ENCODE measurements at places on chromosomes 16 and 17.

DNA sequence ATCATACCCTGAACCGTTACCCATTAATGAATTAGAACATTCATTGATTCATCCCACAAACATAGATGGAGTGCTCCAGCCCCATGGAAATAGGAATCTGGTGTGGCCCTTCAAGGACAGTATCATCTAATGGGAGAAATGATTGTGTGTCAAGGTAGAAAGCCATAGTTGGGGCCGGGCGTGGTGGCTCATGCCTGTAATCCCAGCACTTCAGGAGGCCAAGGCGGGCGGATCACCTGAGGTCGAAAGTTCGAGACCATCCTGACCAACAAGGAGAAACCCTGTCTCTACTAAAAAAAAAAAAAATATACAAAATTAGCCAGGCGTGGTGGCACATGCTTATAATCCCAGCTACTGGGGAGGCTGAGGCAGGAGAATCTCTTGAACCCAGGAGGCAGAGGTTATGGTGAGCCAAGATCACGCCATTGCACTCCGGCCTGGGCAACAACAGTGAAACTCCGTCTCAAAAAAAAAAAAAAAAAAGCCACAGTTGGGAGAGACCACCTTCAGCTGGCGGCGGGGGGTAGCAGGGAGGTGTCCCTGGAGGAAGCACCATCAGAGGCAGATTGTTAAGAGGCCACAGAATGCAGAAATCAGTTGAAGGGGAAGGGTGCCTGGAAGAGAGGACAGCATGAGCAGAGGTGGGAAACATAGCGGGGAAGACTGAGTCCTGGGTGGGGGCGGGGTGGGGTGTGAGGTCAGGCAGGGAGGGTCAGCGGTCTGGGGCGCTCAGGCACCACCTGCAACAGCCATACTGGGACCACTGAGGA lies 60.0 kb downstream of the USP22 start:
- no peak for DNase-seq

DNA sequence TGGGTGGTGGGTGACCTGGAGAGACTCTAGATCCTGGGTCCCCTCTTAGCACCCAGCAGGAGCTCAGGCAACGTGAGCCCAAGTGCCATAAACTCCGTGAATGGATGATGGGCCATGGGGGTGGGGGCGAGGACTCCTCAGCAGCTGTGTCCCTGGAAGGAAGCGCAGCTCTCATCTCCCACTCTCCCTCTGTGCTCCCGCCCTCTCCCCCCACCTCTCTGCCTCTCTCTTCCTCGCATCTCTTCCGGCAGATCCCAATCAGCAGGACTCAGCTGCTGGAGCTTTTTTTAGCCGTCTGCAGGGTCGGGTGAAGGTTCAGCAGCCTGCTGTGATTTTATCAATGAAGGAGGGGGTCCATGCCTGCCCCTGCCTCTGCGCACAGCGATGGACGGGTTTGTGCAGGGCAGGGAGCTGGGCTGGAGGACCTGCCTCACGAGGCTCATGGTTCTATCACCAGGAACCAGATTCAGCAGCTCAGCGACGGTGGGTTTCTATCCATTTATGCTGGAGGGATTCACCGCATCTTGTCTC lies 8.3 kb downstream of the CCR7 start:
- DNase-seq = no peak

DNA sequence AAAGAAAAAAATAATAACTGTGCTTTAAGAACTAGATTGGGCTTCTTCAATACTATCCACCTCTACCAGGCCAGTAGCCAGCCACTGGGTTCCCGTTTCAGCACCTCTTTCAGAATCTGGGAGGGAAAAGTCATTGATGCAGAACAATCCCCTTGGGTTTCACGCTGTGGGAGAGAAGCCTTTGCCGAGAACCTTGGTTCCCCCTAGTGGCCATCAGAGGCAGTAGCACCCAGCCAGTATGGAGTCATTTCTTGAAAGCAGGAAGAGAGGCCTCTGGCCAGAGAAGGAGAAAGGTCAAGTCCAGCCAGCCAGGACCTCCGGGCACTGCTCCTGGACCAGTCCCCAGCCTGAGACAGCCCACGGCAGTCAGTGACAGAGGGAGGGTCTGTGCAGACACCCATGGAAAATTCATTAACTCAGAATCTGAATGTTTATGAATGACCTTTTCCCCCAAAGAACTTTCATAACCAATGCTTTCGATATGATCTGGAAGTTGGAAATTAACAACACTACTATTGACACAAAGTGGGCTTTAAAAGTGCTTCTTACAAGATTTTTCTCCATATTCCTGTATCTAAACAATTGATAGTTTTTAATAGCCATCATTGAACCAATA lies 51.2 kb upstream of the CDH5 start:
- DNase-seq = peak; percentile 62

DNA sequence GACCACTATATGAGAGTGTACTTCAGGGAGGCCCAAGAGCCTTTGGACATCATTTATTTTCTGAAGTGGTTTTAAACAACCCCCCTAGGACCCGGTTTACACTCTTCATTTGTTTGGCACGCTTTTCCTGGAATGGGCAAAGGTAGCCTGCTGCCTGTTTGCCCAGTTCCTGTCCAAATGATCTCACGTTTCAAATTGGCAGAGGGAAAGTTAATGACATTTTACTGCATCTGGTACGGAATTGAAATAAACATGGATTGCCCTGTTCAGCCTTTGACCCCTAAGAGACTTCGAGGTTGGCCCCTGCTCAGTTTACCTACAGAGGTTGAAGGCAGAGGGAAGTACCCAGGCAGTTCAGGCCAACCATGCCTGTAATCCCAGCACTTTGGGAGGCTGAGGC lies 5.8 kb upstream of the RPRML start:
- peak; percentile 69 for DNase-seq

GRCh38 chr17:27424516-27424915 lies 31.7 kb upstream of the KSR1 start:
- DNase-seq = no peak

- no peak for DNase-seq
Observed at GRCh38 chr17:44223541-44224071, 4.1 kb upstream of the UBTF start.

GRCh38 chr17:81482673-81483072 lies 29.9 kb downstream of the ACTG1 start:
- DNase-seq = peak; percentile 61

GRCh38 chr16:28067604-28068379 lies 4.3 kb upstream of the GSG1L start:
- DNase-seq = no peak

DNA sequence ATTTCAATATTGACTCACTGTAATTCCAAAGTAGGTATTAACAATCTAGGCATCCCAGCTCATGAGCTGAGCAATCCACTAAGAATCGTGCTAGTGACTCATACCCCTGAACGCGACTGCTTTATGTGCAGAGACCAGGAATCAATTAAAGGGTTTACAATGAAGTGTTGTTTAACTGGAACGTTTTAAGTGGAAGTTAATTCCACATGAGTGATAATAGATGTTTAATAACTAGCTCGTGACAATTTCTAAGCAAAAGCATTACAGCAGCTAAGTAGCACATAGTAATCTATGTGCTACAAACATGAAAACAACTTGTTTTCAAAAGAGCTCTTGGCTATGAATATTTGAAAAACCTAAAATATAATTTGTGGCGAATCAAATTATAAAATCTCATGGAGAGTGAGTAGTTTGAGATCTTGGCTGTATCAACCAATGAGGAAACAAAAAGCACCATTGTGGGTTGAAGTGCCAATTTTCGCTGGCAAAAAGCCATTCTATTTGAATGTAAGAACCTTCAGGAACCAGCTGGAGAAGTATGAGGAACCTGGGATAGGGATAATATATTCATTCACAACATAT lies 9.4 kb downstream of the GJC1 start:
- peak; percentile 94 for DNase-seq

DNA sequence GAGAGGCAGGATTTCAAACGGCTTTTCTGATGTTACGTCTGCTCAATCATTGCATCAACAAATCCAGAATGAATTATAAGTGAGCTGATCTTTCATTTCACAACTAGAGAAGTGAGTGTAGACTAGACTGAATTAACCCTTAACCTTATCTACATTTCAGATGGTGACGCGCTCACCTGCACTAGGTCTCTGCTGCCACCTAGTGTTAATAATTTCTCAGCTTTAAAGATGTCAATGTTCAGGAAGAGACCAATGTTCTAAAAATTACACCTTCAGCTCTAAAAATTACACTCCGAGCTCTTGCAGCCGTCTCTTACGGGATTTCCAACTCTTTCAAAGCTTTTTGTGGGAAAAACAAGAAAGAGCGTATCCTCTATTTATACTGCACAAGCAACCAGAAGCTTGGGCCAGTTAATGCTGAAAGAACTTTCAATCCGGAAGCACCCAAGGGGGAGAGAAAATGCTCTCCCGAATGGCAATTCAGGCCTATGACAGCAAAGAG lies 88.2 kb upstream of the FA2H start:
- DNase-seq = peak; percentile 16

DNA sequence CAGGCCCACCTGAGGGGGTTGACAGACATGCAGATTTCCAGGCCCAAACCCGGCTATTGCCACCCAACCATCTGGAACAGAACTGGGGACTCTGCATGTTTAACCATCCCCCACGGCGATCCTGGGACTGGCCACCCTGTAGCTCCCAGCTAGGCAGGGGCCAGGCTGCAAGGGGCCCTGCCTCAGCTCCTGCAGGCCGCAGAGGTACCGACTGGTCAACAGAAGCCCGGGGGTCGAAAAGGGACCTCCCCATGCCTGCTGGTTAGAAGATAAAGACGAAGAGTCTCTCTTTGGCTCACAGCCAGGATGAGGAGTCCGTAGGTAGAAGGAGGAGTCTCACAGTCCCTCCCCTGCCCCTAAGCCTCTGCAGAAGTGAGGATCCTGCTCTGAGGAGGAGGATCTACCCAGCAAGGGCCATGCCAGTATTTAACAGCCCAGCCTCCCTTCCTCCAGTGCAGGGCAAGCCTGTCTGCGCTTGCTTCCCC lies 223.4 kb upstream of the TNRC6C start:
- peak; percentile 78 for DNase-seq

GRCh38 chr16:68319185-68319908 lies 8.5 kb downstream of the PRMT7 start:
- no peak for DNase-seq

DNA sequence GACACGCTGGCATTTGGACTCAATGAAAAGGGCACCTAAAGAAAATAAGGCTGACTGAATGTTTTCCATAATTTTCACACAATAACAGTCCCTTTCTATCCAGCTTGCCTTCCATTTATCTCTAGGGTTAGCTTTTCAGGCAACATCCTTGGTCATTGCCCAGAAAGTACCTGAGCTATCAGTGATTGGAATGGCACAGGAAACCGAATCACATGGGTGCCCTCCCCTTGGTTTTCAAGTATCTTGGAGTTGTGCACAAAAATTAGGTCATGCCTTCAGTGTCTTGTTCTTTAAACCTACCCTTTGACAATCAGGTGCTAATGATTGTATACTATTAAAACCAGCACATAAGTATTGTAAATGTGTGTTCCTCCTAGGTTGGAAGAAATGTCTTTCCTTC lies 3.3 kb upstream of the VPS4A start:
- DNase-seq = no peak

DNA sequence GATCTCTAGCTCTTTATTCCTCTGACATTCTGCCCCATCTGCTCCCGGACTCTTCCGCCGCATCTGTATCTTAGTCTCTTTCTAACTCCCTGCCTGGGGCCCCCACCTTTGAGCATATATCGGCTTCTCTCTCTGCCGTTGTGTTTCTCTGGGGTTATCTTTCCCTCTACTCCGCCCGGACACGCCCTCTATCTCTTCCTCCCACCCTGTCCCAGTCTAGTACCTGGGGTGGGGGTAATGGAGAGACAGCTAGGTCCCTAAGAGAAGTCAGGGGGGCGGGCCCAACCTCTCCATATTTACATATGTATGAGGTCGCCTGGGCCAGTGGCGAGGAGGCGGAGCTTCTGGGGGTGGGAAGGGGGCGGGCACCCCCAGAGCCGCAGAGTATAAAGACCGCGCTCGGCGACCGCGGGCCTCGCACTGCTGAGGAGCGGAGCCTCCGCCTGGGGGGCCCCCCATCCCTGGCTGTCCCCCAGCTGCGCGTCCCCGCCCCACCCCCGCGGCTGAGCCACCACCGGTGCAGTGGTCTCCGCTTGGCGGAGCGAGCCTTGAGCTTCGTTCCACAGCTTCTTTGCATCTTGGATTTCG lies at the start of gene ATP1B2:
Gene ATP1B2 (plus strand): TSS at position 418 of the 588 bp plus-strand sequence. CDS start 593 bp downstream, outside the sequence.
- DNase-seq = no peak

- DNase-seq = no peak
Observed at GRCh38 chr16:49128740-49129139, 152.9 kb downstream of the CBLN1 start.

GRCh38 chr17:6756425-6757031 lies 682 bp downstream of the XAF1 start:
- DNase-seq = no peak

DNA sequence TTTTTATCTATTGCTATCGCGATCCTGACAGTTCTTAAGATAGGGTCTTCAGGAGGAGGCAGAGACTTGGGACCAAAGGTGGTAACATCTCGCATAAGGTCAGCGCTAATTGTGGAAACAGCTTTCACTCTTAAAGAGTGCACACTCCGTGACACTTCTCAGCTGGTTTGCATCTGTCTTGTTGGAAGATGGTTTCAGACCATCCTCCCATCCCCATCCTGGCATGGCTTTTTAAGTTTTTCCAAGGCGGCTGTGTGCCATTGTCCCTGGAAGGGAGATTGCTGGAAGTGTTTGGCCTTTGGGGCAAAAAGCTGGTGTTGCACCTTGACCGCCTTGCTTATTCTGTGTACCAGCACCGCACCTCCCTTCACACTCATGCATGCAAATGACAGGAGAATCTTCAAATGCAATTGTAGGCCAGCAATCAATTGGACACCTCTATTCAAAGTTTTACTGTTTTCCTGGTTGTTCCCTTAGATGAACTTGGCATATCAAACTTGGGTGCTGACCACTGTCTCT lies 1.5 kb downstream of the SOCS7 start:
- DNase-seq = no peak

GRCh38 chr16:83887564-83887963 lies 11.4 kb upstream of the MLYCD start:
- DNase-seq = no peak

DNA sequence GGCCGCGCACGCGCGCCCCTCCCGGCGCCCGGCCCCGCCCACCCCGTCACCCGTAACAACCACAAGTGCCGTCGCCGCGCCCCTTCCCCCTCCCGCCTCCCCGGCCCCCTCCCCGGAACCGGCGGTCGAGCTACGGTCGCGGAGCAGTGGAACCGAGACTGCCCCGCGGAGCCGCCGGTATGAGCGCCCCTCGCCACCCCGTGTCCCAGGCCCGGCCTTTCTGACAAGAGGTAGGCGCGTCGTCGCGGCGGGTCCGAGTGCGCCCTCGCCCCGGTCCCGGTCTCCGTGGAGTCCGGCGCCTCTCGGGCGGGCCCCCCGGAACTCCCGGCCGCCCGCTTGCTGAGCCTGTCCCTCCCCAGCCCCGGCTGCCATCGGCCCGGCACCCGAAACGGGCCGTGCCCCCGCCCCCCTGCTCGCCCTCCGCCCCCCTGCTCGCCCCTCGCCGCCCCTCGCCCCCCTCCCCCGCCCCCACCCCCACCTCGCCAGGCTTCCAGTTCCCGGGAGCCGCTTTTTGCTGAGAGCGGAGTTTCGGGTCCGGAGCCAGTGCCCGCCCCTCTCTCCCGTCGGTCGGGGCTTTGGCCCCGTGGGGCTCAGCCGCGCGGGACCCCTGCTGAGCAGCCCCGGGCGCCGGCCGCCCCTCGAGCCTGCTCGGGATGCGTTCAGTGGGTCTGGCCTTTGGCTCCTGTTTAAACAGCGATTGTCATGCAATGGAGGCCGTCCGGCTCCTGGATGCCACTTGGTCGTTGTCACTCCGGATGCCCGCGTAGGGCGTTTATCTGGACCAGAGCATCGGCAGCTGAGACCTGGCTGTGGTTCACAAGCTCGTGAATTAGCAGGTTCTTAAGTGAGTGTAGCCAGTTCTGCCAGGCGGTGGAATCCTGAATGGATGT lies at the start of gene SEC14L1:
Gene SEC14L1 (plus strand): TSS at position 92 of the 890 bp plus-strand sequence. CDS start 2,628 bp downstream, outside the sequence.
- peak; percentile 59 for DNase-seq
